ENCODE measurements at places on chromosomes 3 and 15. TPM values are rescaled to one million over a fixed set of nuclear protein-coding genes. Genes with fewer than 3 reads are reported as not detected.

- no peak for DNase-seq
Measured at GRCh38 chr3:102034639-102035451, 185.5 kb downstream of the NFKBIZ start.

- DNase-seq = no peak
Measured at GRCh38 chr3:188316723-188317070, 162.7 kb downstream of the LPP start.

The DNAH12 gene
- polyA plus RNA-seq = 0.01 TPM

- no peak for DNase-seq
Measured at GRCh38 chr15:71812966-71813722, 2.8 kb downstream of the NR2E3 start.

DNA sequence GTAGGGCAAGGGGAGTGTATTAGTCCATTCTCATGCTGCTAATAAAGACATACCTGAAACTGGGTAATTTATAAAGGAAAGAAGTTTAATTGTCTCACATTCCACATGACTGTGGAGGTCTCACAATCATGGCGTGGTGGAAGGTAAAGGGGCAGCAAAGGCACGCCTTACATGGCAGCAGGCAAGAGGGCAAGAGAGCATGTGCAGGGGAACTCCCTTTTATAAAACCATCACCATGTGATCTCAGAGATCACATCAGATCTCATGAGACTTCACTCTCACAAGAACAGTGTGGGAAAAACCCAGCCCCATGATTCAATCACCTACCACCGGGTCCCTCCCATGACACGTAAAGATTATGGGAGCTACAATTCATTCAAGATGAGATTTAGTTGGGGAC, 41.4 kb downstream of the SUMF1 start:
- DNase-seq = no peak

The ZMYND10 gene
- 0.62 TPM for polyA plus RNA-seq

DNA sequence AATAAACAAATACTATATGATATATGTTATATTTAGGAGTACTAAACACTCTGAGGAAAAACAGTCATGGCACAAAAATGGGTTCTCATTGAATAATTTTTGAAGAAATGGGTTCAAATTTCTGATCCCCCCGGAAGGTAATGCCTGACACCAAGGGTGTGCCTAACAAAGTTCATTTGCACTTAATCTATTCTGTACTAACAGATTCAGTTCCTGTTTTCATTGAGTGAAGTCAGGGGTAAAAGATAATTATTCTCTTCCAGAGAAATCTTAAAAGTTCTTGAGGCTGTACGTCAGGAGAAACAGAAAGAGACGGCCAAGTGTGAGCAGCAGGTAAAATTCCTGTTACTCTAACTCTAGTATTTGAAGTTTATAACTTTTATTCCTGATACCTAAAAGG, 34.5 kb upstream of the TMEM42 start:
- DNase-seq = no peak

- DNase-seq = no peak
Measured at GRCh38 chr3:184551614-184552256, 9.8 kb upstream of the EPHB3 start.

GRCh38 chr15:78715434-78715833, 74.4 kb upstream of the CHRNB4 start:
- no peak for DNase-seq

GRCh38 chr15:71792521-71792920, 17.8 kb upstream of the NR2E3 start:
- no peak for DNase-seq

The TMEM207 gene
- not detected for polyA plus RNA-seq

- no peak for DNase-seq
Measured at GRCh38 chr3:181383760-181384159, 328.0 kb upstream of the SOX2 start.

The SLC35A5 gene
- polyA plus RNA-seq = 25.0 TPM
